ENCODE measurements at places on chromosomes 5 and 9. TPM values are rescaled to one million over a fixed set of nuclear protein-coding genes. Genes with fewer than 3 reads are reported as not detected.

DNA sequence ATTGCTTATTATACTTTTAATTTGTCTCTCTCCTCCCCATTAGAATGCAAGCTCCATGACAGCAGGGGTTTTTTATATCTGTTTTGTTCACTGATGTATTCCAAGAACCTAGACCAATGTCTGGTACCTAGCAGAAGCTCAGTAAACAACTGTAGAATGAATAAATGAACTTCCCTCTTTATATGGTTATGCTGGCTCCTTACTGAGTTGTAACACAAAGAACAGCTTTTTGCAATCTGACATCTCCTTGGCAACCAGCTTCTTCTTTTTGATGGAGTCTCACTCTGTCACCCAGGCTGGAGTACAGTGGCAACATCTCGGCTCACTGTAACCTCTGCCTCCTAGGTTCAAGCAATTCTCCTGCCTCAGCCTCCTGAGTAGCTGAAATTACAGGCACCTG is 13.6 kb downstream of the TRMO start:
- no peak for DNase-seq

GRCh38 chr5:61228691-61229280 is 66.5 kb upstream of the SMIM15 start:
- DNase-seq: no peak

GRCh38 chr9:15416880-15417279 is 5.8 kb upstream of the SNAPC3 start:
- peak; percentile 49 for DNase-seq

DNA sequence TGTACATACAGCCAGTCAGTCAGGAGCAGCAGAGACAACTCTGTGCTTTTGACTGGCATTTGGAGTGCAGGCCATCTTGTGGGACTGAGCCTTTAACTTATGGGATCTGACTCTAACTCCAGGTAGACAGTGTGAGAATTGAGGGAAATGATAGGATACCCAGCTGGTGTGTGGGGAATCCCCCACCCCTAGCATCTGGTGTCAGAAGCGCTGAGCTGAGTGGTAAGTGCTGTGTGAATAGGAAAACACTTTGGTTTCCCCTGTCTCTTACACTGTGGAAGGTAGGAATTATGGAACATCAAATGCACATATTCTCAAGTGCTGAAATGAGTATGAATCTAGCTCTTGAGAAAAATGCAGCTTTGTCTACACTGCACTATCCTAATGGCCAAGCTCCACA is 43.9 kb downstream of the CCDC125 start:
- no peak for DNase-seq

IL13 gene
- not detected for total RNA-seq

DNA sequence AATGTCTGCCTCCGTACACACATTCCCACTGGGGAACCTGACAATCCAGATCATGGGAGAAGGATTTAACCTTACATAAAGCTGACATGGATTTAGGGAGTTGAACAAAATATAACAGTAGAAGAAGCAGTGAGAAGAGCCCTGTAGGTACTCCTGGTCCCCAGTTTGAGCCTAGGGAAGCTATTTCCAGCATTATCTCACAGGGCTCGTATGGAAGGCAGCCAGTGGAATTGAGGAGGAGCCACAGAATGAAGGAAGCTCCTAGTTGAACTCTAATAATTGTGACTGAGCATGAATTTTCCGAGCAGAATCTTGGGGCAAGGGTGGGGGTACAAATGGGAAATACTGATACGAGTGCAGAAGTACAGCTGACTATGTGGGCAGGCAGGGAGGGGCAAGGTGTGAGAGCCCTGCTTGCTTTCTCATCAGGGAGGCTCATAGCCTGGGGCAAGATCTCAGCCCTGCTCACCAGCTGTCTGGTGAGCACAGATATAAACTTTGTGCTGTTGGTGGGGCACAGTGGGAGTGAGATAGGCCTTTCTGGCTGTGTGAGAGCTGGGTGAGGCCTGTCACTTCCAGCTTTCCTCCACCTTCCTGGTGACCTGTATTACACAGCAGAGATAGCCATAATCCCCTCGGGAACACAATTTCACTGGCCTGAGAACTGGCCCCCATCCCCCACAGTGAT is 290.7 kb upstream of the IL12B start:
- peak; percentile 68 for DNase-seq

DNA sequence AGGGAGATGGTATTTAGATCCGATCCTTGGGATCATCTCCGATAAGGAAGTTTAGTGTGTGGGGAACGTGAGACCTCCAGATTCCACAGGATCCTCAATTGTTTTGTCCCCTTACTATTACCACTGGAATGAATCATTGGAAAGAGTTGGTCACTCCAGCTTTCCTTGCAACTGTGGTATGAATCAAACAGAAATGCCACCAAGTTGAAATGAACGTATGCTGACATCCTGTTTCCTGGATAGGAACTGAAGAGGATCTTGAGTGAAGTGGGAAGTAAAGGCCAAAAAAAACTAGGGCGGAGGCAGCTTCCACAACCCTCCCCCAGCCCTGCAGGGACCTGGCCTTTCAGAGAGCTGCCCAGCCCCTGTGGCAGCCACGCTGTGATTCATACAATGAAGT is 23.9 kb downstream of the IRX1 start:
- DNase-seq: no peak

DNA sequence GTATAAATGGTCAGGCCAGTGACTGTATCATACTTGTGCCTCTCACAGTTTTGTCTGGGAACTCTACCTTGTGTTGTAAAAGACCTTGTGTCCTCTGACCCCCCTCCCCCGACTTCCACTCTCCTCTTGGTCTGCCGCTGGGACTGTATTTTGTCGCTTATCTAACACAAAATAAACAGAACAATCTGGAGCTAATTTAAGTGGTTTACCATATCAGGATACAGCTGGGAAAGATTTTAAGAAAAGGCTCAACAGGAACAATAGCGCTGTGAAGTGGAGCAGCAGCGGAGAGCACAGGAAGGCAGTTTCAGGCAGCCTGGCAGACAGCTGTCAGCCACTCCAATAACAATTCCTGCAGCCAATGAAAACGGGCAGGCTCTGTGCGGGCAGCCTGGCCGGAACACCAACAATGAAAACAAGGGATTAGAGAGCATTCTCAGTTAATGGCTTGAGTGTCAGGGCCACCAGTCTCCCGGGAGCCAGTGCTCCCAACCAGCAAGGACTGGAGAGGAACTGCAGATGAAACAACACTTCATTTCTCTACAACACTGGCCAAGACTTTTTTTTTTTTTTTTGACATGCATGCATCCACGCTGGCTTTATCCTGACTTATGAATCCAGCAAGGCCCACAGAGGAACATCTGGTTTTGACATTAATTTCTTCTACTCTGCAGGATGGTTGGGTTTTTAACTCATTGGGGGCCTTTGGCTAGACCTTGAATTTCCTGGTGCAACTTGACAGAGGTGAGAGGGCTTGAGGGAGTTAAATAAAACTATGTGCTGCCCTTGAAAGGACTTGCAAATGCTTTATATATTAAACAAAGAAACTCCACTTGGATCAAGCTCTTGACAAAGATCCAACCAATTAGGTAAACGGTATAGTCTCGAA is 76.7 kb downstream of the ARSB start:
- DNase-seq: no peak

GRCh38 chr5:167764641-167765289 is 526.7 kb upstream of the WWC1 start:
- DNase-seq: no peak

GRCh38 chr9:131254626-131255025 is 21.7 kb downstream of the FAM78A start:
- DNase-seq: no peak

ITK gene
- not detected for total RNA-seq

DNA sequence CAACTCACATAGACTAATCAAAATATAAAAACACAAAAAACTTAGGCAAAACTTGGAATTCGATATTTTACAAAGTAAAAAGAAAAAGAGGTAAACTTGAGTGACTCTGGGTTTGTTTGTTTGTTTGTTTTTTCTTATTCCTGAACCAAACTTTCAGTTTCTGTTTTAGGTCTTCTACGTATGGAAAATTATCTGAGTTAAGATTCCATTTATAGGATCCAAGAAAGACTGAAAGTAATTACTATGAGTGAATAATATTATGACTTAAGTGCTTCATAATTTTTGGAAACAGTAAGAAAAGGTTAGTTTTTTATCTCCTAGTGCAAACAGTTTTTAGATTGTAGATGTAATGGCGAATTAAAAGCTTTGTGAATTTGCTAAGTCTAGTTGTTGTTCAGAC is 13.2 kb downstream of the ST8SIA4 start:
- DNase-seq: no peak

TMEM171 gene
- 7.8 TPM for total RNA-seq

DNA sequence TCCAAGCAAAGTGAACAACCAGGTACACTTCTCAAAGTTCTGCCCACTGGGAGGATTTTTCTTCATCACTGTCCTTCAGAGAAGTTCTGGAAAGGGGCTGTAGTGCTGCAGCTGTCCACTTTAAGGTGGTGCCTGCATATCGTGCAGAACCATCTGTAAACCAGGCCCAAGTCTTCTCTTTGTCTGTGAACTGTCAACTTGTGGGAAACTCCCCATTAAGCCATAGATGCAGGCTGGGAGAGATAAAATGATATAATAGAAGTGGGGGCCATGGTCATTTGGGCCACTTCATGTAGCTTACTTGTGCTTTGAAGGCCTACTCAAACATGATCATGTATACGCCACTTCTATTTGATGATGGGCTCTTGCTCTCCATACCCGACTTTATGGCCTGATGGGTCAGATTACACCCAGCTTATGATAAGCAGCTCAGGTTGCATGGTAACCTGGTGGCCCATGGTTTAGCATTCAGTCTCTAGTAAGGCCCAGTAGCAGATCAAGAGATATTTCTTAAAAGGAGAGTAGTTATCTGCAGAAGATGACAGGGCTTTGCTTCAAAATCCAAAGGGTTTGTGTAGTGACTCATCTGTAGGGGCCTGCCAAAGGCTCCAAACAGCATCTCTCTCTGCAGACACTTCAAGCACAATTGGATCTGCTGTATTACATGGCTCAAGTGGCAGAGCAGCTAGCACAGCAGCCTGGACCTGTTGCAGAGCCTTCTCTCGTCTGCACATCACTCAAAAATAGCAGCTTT is 15.7 kb upstream of the BTF3 start:
- DNase-seq: no peak

GRCh38 chr9:106587042-106587441 is 275.9 kb upstream of the ZNF462 start:
- DNase-seq: no peak

DNA sequence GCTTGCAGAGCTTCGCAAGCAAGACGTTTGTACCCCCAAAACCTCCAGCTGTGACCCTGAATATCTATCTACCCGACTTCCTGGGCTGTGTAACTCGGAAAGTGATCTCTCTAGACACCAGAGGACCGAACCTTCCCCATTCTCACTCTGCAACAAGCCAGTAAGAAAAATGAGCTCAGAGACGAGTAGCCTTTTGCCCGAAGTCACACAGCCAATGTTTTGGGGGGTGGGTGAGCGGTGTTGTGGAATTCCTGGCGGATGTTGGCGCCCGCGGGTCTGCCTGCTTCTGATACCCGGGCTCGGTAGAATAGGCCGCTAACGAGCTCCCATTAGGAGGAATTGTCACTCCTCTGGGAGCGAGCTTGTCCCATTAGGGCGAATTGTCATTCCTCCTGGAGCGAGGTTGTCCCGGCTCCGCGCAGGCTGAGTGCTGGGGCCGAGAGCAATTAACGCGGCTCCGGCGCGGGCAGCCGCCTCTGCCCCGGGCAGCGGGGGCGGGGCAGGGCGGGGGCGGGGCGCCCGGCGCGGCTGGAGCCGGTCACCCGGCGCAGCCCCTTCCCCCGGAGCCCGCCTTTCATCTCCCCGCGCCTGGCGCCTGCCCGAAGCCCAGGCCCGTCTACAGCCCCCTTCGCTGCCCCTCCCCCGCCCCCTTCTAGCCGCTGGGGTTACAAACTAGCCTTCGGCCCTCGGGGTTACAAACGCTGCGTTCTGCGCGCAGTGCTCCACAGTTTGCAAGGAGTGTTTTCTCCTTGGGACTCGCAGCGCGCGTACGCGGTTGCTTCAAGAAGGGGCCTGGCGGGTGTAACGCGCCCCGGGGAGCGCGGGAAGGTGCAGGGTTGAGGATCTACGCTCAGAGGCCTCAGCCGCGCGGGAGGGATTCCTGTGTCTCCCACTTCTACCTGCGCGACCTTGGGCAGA is 3.5 kb upstream of the MSX2 start:
- DNase-seq: no peak

CKMT2 gene
- total RNA-seq: not detected

GRCh38 chr5:23024470-23024869 is 171.3 kb upstream of the CDH12 start:
- no peak for DNase-seq

GRCh38 chr5:133323494-133324457 is 272.0 kb downstream of the HSPA4 start:
- no peak for DNase-seq

PRDM9 gene
- not detected for total RNA-seq

- DNase-seq: no peak
These were observed 171.5 kb upstream of the GNA14 start for GRCh38 chr9:77819657-77820056.

DNA sequence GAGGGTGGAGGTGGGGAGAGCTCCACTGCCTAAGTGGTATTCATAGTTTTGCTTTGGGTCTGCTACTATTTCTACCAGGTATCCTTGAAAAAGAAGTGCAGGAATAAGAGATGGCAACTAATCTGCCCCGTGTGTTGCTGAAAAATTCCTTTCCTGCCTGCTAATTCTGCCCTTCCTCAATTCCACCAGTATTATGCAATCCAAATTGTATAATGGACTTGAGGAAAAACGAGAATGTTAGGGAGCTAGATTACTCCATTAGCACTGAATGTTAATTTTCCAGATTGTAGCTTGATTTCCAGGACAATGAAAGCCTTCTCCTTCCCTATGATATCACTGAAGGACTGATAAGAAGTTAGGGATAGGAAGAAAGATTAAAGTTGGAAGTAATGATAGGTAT is 16.9 kb downstream of the ADAM19 start:
- peak; percentile 54 for DNase-seq

DNA sequence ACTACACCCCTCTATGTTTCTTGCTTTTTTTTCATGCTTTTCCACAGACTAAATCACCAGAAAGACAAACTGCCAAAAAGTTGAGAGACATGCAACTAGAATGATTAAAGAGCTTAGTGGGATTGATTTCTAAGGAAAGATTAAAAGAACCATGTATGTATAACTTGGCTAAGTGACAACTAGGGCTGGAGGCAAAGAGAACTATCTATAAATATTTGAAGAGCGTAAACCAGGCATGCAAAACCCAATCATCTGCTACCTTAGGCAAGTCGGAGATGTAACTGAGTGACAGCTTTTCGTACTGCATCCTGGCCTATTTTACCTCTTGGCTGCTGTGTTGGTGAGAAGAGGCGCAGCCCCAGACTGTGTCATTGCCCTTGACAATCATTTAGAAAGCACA is 121.0 kb upstream of the TLX3 start:
- DNase-seq: no peak
